ENCODE measurements at places on chromosomes 3 and 15.

GRCh38 chr15:77181305-77182074 is 110.6 kb upstream of the TSPAN3 start:
- no peak for DNase-seq

DNA sequence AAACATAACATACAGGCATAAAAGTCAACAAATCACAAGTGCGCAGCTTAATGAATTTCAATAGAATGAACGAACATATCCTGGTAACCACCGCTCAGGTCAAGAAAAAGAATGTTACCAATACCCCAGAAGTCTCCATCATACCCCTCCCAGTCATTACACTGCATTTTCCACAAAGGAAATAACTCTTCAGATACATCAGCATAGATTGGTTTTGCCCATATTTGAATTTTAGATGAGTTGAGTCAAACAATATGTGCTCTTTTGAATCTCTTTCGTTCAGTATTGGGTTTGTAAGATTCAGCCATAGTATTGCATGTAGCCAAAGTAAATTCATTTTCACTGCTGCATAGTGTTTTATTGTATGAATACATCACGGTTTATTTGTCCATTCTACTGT is 6.2 kb upstream of the RAB6B start:
- DNase-seq: no peak

DNA sequence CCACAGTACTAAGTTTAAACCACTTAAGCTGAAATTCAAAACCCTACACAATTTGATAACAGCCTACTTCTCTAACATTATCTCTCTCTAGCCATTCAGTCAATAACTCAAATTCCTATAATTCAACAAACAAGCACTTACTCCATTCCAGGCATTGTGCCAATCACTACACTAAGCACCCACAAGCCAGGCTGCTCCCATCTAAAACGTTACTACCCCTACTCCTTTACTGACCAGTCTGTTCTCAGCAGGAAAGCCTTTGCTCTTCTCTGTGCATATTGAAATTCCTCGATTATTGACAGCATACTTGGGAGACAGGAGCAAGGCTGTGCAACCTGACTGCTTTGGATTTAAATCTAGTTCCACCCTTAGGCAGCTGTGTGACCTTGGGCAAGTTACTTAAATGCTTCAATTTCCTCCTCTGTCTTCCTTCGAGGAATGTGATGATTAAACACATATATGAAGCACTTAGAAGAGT is 177.2 kb upstream of the THBS1 start:
- no peak for DNase-seq

DNA sequence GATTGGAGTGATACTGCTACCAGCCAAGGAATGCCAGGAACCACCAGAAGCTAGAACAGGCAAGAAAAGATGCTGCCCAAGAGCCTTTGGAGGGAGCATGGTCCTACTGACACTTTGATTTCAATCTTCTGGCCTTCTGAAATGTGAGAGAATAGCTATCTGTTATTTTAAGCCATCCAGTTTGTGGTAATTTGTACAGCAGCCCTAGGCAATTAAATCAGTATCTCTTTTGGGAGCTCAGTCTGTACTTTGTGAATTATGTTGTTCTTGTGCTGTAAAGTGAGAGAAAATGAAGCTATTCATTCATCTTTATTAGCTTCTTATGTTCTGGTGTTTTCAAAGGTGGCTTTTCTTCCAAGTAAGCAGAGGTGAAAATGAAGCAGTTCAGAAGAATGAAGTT is 381.3 kb downstream of the PDCD6IP start:
- no peak for DNase-seq

DNA sequence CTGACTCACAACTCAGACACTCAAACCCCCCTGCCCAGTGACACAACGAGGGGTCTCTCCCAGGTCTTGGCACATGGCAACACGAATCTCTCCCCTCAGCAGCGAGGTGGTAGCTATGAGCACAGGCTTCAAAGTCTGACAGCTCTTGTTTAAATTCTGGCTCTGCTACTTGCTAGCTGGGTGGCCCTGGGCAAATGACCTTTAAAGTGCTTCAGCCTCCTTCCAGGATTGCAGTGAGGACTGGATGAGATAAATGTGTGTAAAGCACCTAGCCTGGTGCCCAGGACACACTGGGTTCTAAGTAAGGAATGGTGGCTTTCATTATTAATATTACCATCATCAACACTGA is 23.2 kb upstream of the ANPEP start:
- no peak for DNase-seq

DNA sequence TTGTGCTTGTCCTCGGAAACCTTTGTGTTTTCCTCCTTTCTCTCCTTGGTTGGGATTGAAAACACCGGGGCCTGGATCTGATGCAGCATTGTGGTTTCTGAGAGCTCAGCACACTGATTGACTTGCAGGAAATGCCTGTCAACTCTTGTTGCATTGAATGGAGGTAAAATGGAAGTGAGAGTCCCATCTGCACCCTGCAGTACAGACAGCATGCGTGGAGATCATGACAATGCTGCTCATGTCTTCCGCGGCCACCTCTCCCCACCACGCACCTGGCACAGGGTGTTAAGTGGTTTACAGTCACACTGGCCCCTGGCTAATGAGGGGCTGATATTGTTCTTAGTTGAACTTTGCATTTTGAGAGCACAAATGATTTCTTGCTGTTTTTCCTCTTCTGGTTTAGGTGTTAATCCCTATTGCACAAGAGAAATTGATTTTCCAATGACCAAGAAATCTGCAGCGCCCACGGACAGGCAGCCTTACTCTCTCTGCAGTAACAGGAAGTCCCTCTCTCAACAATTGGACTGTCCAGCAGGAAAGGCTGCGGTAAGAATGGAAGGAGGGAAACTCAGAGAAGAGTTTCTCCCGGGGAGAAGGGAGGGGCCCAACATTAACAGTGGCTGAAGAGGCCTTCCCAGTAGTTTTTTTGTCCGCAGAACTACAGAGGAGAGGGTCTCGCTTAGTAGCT is 58.5 kb downstream of the STARD5 start:
- DNase-seq: no peak

- no peak for DNase-seq
Measured at GRCh38 chr3:33170531-33170930, 48.1 kb downstream of the SUSD5 start.

- no peak for DNase-seq
Measured at GRCh38 chr15:73065114-73065513, 12.9 kb downstream of the NEO1 start.

GRCh38 chr3:171393032-171393744 is 67.0 kb downstream of the TNIK start:
- no peak for DNase-seq

DNA sequence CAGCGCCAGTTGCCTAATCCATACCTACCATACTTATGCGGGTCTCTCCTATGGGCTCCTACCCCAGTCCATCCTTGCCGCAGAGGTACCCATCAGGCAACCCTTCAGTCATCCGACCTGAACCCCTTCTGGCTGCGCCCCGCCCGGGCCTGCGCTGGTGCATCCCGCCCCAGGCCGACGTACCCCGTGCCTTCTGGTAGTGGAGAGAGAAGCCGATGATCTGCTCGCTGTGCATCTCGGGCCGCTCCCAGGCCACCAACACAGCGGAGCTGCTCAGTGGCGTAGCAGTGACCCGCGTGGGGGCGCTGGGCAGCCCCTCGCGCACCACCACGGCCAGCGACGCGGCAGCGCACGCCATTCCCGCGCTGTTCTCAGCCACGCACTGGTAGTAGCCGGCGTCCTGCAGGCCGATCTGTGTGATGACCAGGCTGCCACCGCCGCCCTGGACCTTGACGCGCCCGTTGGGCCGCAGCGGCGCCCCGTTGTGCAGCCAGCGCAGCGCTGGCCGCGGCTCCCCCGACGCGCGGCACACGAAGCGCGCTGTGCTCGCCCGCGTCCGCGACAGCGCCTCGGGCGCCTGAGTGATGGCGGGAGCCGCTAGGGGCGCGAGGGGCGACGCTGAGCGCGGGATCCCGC is 17.9 kb upstream of the IGDCC3 start:
- no peak for DNase-seq

GRCh38 chr15:41512940-41513505 is 604 bp downstream of the LTK start:
- DNase-seq: no peak

- no peak for DNase-seq
Measured at GRCh38 chr3:136818191-136818768, 646 bp upstream of the SLC35G2 start.

- DNase-seq: no peak
Measured at GRCh38 chr15:50726315-50726714, 39.2 kb downstream of the SPPL2A start.

GRCh38 chr3:132713977-132714727 is 8.1 kb downstream of the NPHP3 start:
- DNase-seq: no peak

DNA sequence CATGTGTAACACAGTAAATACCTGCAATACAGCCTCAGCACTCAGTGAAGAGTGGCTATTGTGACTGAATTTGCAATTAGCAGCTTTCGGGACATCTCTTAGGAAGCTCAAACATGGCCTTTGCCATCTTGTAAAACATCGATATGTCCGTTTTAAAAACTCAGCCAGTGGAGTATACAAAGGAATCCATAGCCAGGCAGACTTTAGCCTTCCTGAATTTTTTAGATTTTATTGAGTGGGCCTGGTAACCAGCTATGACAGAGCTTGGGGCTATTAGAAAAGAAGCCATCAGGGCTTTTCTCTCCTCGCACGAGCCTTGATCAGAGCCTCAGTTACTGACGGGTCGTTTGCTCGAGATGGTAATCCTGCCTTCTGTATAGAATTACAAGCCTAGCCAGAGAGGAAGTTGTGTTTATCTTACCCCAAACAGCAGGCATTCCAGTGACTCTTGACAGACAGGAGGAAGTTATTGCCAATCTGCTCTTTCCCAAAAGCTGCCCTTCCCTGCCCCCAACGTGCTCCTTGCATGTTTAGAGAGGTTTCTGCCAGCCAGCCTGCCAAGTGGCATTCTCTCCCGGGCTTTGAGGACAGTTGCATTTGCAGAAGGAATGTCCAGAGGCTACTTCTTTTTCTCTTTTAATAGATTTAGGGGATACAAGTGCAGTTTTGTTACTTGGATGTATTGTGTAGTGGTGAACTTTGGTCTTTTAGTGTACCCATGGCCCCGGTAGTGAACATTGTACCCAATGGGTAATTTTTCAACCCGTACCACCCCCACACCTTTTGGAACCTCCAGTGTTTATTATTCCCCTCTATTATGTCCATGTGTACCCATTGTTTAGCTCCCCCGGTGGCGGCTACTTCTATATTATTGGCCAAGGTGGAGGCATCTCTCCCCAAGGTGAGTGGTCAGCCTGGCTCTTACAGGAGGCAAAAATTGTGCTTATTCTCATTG is 40.6 kb downstream of the ITPR1 start:
- DNase-seq: no peak

DNA sequence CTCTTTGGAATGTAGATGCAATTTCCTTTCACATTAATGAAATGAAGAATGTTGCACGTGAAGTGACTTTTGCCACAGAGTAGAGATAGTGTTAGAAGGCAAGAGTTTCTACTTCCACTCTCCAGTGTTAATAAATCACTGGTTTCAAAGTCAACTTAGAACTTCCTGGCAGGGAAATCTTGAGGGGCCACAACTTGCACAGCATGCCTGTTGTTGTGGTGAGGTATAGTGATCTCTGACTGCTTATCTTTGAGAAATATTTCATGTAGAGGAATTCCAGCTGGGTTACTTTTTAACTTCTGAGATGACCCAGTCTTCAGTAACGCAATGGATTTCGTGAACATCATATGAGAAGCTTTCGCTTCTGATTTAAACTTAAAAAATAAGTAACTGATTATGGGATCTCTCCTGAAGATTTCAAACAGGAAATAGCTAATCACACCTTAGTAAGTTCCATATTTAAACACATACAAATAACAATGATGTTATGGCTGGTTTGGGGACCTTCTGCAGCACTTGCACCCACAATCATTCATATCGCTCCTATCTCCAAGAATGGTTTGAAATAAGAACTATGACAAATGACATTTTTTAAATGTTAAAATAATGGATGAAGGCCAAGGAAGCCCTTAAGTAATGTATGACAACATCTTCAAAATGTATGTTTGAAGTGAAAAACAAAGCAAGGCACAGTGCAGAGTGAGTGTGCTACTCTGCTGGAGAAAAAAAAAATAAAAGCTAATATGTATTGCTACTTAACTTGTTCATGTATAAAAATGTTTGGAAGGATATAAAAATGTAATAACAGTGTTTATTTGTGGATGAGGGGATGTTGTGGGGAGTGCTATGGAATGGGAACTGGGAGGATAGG is 726.5 kb upstream of the NECTIN3 start:
- DNase-seq: no peak

GRCh38 chr3:122383771-122384697 is at the start of gene FAM162A:
FAM162A (plus strand) TSS chr3:122384182; CDS start chr3:122384266, 84 bp downstream.
- peak; percentile 95 for DNase-seq

DNA sequence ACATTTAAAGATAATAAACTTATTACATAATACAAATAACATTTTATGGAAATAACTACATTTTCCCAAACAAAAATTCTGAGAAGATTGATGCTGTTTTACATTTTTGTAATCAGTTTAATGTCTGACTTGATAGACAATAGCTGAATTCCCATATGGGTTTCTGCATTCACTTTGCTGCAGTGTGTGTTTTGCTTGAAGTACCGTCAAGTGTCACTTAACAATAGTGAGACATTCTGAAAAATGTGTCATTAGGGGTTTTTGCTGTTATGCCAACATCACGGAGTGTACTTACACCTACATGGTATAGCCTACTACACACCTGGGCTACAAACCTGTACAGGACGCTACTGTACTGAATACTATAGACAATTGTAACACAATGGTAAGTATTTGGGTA is 57.5 kb downstream of the USF3 start:
- no peak for DNase-seq

- DNase-seq: no peak
Measured at GRCh38 chr3:98029083-98029482, 6.0 kb downstream of the GABRR3 start.

GRCh38 chr3:132625613-132626012 is 28.5 kb downstream of the ACKR4 start:
- no peak for DNase-seq

GRCh38 chr15:31376511-31376910 is 49.9 kb downstream of the KLF13 start:
- DNase-seq: no peak

GRCh38 chr3:52153389-52154096 is 680 bp downstream of the POC1A start:
- no peak for DNase-seq

GRCh38 chr3:171419457-171419856 is 40.7 kb downstream of the TNIK start:
- DNase-seq: no peak

- DNase-seq: no peak
Measured at GRCh38 chr3:73029321-73029796, 32.1 kb upstream of the EBLN2 start.

DNA sequence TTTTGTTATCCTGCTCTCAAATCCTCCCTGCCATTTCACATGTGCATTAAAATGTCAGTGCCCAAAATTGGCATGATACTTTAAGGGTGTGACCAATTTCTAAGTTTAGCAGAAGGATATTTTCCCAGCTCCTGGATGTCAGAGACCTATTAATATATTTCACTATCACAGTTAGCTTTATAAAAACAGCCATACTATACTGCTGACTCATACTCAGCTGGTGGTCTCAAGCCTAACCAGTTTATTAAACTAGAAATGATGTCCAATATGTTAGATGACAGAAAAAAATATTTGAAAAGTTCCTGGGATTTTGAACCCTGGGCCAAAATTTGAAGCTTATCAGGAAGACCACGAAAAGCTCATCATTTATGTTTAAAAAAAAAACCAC is 60.9 kb upstream of the ZNF280D start:
- no peak for DNase-seq

Measured in sciatic nerve (tissue), 2 donors.